Nasal cavity respiratory epithelium epithelial cell of viscerocranial mucosa (primary cell): ENCODE measurements at places on chromosomes 7 and 10. TPM values are rescaled to one million over a fixed set of nuclear protein-coding genes. Genes with fewer than 3 reads are reported as not detected.

Gene TUBB8
- total RNA-seq = not detected in 2 replicates

Gene PMS2
- total RNA-seq = 33.8 and 34.3 TPM in 2 replicates

Gene DLX6
- 0.34 and 0.36 TPM in 2 replicates for total RNA-seq

Gene C10orf95
- total RNA-seq = 2.1 and 4.4 TPM in 2 replicates

Gene GDF10
- not detected in 2 replicates for total RNA-seq

Gene TDRD1
- total RNA-seq = not detected in 2 replicates

Gene PRKAR2B
- total RNA-seq = under 0.01 TPM in 1 of 2 replicates, not detected in the other

Gene FXYD4
- not detected in 2 replicates for total RNA-seq

Gene ENKUR
- under 0.01 and 0.07 TPM in 2 replicates for total RNA-seq

Gene SFTPA1
- total RNA-seq = not detected in 2 replicates

Gene NRCAM
- total RNA-seq = 7.2 and 49.5 TPM in 2 replicates

Gene NODAL
- 0.07 TPM in 1 of 2 replicates, not detected in the other for total RNA-seq

Gene AKR1C3
- 16.7 and 149 TPM in 2 replicates for total RNA-seq

Gene STEAP1B
- total RNA-seq = 1.6 and 5.5 TPM in 2 replicates

Gene BZW2
- 74.5 and 89.5 TPM in 2 replicates for total RNA-seq

Gene ATOH7
- not detected in 2 replicates for total RNA-seq

Gene OPN4
- not detected in 2 replicates for total RNA-seq

Gene IDI2
- not detected in 2 replicates for total RNA-seq

Gene YAE1
- 17.8 and 30.5 TPM in 2 replicates for total RNA-seq

Gene TMEM178B
- 0.07 and 0.34 TPM in 2 replicates for total RNA-seq

Gene DLX5
- total RNA-seq = 0.34 and 1.00 TPM in 2 replicates

Gene SLC26A5
- total RNA-seq = not detected in 2 replicates

Gene FZD1
- total RNA-seq = 2.4 and 7.2 TPM in 2 replicates

Gene HPSE2
- total RNA-seq = not detected in 2 replicates

Gene MYH16
- total RNA-seq = under 0.01 and 0.36 TPM in 2 replicates

Gene AGAP5
- 1.7 and 3.7 TPM in 2 replicates for total RNA-seq

Gene PILRA
- total RNA-seq = under 0.01 and 0.14 TPM in 2 replicates
